ENCODE measurements at places on chromosomes 2 and 18.

DNA sequence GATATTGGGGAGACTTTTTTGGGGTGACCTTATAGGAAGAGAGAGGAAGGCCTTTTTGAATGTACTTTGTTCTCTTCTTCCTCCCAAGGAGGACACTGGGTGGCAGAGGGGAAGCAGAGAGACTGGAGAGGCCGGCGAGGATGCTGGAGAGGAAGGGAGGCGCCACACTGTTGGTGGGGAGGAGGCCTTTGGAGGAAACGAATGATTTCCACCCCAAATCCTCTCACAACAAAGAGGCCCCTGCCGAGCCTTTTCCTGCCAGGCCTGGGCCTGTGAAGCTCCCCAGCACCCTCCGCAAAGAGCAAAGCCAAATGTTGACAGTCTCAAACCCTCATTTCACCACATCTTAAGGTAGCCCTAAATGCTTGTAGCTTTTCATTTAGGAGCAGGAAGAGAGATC, 59.0 kb upstream of the UPP2 start:
- DNase-seq: no peak

DNA sequence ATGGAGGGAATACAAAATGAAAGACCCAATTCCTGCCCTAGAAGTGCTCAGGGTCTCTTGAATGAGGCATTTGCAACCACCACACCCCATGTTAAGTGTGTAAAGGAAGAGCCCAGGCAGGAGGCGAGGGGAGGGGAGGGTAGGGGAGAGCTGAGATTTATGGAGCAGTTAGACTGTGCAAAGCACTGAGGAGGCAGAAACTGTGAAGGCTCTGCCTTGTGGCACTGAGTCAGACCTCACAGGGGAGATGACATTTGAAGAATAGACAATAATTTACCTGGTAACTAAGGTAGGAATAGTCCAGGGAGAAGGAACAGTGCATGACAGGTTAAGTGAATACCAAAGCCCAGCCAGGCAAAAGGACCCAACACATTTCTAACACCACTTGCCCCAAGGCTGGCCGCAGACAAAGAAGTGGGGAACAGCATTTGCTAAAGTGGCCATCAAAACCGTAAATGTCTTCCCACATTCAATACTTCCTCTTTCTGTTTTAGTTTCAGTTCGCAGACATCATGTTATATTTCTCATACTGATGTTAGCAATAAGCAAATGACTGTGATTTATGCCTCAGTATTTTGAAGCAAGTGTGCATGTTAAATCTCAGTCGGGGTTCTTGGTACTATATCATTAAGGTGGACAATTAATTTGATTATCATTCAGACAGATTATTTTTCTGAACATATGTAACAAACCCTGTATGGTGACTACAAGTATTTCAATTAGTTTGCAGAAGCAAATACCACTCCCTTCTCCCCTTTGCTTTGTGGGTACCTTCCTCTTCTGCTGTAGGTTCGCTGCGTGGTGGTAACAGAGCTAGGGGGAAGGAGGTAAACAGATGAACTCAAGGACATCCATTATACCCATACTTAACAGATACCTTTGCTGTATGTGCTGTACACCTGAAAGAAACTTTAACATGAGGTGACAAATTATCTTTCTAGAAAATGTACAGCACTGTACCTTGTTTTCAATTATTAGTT, 27.5 kb downstream of the CDH20 start:
- no peak for DNase-seq

GRCh38 chr2:52818958-52819357, 948.6 kb upstream of the CHAC2 start:
- no peak for DNase-seq

GRCh38 chr18:48566589-48566988, 27.8 kb downstream of the CTIF start:
- DNase-seq: no peak

DNA sequence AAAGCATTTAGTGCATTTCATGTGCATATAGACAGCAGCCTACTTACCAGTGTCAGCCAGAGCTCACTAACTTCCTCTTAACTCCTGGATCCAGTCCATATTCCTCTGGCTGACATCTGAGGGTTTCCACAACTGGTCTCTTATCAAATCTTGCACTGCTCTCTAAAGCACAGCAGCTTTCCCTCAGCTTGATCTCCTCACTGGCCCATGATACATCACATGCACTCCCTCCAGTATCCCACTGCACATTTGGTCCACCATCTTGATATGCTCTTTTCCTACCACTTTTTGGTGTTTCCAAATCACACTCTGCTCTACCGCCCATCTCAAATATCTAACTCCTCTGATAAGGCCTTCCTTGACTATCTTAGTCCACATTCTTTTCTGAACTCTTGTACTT, 105.0 kb upstream of the ZFP36L2 start:
- DNase-seq: peak; percentile 20

DNA sequence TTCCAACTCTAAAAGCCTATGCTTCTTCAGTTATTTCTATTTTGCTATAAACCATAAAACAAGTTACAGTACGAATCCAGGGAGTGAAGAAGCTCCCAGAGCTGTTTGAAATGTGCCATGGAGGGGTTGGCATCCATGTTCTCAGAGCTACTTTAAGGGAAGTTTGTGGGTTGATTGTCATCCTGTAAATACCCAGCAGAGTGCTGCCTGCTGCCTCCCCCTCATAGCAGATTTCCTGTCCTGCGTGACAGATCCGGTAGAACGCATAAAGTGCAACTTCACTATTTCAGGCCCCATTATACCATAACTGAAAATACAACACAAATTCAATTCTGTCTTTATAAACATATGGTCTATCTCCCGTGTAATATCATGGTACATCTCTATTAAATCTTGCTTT, 114.4 kb downstream of the CTNNA2 start:
- DNase-seq: no peak

- DNase-seq: no peak
Measured at GRCh38 chr2:24544456-24545115, 53.5 kb downstream of the NCOA1 start.
